ENCODE measurements at places on chromosomes 11 and 22.

- DNase-seq = no peak
Observed at GRCh38 chr11:77244277-77245027, 57.0 kb downstream of the GDPD4 start.

DNA sequence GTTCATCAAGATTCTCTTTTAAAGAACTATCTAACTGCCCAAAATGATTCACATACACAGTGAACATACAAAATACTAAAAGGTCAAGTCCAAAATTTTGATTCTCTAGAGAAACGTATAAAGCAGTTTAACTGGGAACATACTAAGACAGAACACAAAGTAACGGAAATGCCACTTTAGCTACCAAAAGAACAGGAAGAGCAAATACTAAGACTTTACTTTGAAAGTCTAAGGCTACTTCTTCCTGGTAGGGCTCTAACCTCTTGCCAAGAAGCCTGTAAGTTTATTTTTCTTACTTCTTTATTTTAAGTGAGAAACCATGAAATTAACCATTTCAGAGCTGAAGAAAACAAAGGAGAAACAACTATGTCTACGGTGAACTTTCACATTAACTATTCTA is 6.2 kb downstream of the PICALM start:
- DNase-seq = no peak

- DNase-seq = no peak
Observed at GRCh38 chr22:42959576-42960509, 55.1 kb downstream of the PACSIN2 start.

DNA sequence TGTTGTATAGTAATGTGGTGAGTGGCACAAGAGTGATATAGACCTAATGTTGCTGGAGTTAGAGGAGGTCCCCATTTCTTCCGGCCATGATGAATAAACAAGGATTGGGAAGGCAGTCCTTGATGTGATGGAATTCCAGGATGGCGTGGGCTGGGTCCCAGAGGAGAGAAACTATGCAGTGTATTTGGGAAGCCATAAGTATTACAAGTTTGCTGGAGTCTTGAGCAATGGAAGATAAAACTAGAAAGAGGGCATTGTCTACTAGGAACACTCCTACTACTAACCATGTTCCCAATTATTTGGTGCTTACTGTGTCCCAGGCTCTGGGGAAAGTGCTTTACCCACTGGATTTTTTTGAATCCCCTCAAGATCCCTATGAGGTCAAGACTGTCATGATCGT is 20.0 kb downstream of the LDLRAD3 start:
- no peak for DNase-seq

DNA sequence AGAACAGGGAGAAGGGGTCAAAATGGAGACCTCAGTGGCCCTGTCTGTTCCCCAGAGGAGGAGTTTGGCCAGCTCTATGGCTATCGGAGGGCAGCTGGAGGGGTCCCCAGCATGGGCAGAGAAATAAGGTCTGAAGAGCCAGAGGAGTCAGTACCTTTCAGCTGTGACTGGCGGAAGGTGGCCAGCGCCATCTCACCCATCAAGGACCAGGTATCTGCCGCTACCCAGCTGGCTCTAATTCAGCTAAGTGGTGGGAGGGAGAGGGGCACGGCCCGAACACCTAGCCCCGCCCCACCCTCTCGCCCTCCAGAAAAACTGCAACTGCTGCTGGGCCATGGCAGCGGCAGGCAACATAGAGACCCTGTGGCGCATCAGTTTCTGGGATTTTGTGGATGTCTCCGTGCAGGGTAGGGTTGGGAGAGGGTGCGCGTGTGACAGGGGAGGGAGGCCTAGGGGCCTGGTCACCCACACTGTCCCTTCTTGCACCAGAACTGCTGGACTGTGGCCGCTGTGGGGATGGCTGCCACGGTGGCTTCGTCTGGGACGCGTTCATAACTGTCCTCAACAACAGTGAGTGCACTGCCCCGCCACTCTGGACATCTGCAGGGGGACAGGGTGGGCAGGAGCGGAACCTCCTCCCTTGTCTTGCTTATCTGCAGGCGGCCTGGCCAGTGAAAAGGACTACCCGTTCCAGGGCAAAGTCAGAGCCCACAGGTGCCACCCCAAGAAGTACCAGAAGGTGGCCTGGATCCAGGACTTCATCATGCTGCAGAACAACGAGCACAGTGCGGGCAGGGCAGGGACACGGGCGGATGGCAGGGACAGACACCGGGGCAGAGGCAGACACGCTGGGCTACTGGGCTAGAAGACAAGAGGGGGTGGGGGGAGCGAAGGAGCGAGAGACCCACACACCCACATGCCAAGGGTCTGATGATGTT is 2.8 kb downstream of the CTSW start:
- no peak for DNase-seq

DNA sequence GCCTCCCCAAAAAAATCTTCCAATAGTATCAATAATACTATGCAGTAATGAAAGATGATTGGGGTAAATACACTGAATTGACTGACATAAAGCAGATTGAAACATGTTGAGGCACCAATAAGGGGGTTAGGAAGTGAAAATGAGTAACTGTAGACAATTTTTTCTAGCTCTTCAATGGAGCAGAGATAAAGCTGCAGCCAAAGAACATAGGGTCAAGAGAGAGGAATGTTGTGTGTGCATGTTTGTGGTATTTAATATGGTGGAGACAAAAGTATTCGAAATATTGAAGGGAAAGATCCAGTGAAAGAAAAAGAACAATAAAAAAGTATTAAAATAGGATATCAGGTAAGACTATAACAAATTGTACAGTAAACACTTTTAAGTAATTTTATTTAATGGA is 450.0 kb upstream of the CCDC179 start:
- no peak for DNase-seq

GRCh38 chr11:67413266-67413849 is 2.1 kb upstream of the CARNS1 start:
- no peak for DNase-seq

GRCh38 chr11:11351042-11351586 is 1.9 kb downstream of the CSNK2A3 start:
- no peak for DNase-seq

DNA sequence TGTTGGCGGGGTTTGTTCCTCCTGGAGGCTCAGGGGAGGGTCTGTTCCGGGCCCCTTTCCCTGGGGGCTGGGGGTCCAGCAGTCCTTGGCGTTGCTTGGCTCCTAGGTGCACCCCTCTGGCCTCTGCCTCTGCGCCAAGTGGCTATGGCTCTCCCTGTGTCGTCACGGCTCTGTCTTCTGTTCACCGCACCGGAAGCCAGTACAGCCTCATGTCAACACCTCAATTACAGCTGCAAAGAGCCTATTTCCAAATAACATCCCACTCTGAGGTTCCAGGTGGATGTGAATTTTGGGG is 64.8 kb downstream of the CELSR1 start:
- no peak for DNase-seq

GRCh38 chr11:27205250-27205649 is 157.8 kb downstream of the CCDC34 start:
- DNase-seq = no peak

DNA sequence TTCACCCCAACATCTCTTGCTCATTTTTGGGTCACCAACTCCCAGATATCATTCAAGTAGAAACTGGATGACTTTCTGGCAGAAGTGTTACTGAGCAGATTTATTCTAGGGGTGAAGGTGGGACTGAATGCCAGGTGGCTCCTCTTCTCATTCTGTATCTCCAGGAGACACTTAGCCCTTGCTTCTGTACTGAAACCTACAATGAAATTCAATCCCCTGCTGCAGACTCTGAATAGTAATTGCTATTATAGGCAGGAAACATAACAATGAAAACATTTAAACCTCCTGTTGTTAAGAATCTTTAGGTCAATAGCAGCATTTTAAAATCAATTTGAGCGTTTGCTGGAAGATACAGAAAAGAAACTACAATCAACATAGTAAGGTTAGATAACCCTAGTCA is 879.4 kb upstream of the TENM4 start:
- no peak for DNase-seq

DNA sequence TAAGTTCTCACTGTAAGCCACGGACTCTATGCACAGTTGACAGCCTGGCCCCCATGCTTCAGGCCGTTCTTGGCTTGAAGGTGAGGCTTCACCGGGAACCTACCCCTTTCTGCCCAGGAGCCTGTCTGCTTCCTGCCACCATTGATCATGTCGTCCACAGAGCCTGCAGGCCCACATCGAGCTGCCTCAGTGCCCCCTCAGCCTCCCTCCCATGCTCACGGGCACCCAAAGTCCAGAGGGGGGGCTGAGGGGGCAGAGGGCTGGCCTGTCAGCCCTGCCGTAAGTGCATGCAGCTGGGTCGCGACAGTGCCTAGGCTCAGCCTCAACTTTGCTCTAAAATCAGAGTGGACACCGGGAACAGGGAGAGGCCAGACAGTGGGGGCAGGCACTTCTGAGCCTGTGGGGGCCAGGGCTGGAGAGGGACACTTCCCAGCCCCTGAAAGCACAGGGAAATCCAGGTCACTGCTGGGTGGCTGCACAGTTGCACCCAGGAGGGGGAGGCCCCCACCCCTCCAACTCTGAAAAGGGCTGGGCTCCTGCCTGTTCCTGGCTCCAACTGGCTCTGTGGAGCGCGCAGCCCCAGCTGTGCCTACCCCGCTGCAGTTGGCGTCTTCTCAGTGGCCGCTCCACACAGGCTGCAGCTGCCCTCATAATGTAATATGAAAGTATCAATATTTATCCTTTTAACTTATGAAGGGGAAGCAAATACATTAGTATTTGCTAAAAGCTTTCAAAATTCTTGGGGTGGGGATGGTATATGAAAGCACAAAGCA is 598.6 kb downstream of the DLG2 start:
- no peak for DNase-seq

- DNase-seq = no peak
Observed at GRCh38 chr11:86066657-86067008, 2.3 kb downstream of the PICALM start.

DNA sequence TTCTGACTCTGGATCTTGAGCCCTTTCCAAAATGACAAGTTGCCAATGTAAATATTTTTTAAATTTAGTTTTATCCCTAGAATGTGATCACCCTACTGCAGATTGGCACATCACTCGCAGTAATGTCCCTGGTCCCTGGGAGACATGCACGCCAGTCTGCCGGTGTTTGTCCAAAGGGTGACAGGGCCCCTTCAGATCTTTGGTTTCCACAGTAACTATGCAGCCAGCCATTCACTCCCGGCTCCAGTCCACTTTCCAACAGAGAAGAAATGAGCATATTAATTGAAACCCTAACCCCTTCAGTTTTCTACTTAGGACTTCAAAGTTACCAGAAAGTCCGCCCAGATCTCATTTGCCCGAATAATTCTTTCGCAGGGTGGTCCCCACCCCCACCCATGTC is 25.8 kb upstream of the RASSF10 start:
- no peak for DNase-seq

DNA sequence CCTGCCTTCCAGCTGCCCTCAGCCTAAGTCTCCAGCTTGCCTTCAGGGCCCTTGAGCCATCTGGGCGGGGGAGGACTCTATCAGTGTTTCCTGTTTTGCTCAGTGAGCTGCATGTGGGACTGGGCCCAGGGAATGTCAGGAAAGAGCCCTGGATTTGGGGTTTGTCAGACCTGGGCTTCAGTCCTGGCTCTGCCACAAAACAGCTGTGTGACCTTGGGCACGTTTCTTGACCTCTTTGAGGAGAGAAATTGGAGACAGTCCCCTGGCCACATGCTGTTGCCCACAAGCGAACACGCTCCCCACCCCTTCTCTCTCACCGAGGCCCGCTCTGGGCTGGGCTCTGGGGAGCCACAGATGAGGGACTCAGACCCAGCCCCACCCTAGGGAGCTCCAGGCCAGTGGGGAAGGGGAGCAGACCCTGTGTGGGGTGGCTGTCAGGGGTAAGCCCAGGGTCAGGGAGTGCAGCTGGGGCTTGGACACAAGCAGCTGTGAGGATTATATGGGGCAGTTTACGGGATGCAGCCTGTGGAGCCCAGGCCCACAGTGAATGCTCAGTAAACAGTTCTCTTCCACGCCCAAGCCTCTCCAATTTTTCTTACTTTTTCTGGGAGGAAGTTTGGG is 12.3 kb downstream of the MYO7A start:
- no peak for DNase-seq

- no peak for DNase-seq
Observed at GRCh38 chr11:91163619-91164451, 941.0 kb upstream of the CHORDC1 start.

DNA sequence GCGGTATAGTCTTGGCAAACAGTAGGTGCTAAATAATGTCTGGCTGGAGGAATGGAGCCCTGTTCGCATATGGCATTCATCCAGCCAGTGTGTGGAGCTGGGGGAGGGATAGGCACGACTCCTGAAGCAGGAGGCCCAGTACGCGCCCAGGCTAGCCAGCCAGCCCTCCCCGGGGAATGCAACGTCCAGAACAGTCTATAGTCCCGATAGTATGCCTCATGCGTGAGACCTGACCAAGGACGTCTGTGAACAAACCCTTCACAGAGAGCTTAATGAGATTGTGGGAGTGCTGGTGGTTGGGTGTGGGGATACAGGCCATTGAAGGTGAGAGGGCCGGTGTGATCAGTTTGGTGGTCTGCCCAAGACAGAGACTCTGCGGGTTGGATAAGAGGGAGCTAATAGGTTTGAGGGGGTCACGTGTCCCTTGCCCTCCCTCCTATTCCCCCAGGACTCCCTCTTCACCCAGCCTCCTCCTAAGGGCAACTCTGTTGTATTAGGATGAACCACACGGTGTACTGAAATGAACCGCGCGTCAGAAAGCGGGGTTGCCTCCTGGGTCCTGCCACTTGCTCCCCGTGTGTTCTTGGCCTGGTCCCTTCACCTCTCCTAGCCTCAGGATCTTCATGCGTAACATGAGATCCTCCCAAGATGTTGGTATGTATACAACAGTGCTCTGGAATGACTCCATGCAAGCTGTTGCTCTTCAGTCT is 987 bp upstream of the GRIK4 start:
- no peak for DNase-seq

DNA sequence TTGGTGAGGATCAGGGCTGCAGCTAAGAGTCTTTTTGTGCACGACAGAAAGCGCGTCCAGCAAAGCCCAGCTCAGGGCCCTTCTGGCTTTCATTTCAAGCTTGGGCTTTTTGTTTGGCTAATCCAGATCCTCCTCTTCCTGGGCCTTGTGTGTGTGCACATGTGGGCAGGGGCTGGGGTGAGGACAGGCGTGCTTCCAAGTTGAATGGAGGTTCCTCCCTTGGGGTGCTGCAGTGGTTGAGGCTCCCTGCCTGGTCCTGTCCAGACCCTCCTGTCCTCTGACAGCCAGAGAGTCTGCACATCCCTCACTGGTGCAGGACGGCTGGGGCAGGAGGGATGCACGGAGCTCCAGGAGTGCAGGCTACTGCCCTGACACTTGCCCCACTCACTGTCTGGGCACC is 62.0 kb upstream of the NECTIN1 start:
- DNase-seq = no peak

Data from cortex of kidney (tissue), 1 donor.